ENCODE measurements at places on chromosomes 3 and 15. TPM values are rescaled to one million over a fixed set of nuclear protein-coding genes. Genes with fewer than 3 reads are reported as not detected.

Gene CCNL1
- 1,161 TPM for total RNA-seq

Gene CSTA
- not detected for total RNA-seq

Gene CCDC54
- not detected for total RNA-seq

Gene PLSCR4
- total RNA-seq = not detected

- DNase-seq = no peak
Observed at GRCh38 chr3:177262396-177262795, 65.1 kb upstream of the TBL1XR1 start.

Measured in CD8-positive, alpha-beta T cell (primary cell).